CD4-positive, alpha-beta T cell treated with Interleukin-21 for 1 hour (primary cell): ENCODE measurements at places on chromosomes 1 and 21.

- DNase-seq, result no peak
Observed at GRCh38 chr1:66778969-66779368, 22.1 kb downstream of the INSL5 start.

DNA sequence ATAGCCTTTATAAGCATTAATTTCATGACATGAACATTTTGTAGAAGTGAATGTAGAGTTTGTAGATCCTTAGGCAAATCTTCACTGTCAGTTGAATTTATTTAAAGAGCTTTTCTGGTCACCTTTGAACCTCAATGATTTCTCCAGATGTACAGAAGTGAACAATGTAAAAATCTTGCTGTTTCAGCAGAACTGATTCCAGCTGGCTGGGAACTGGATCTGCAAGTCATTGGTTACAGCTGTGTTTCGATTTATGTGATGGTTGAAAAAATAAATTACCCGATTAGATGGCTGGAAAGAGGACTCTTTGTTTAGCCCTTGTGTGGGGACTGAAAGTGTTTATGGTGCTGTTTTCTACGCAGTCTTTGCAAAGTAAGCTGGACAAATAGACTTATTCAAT is 849.8 kb downstream of the USP25 start:
- no peak for DNase-seq

DNA sequence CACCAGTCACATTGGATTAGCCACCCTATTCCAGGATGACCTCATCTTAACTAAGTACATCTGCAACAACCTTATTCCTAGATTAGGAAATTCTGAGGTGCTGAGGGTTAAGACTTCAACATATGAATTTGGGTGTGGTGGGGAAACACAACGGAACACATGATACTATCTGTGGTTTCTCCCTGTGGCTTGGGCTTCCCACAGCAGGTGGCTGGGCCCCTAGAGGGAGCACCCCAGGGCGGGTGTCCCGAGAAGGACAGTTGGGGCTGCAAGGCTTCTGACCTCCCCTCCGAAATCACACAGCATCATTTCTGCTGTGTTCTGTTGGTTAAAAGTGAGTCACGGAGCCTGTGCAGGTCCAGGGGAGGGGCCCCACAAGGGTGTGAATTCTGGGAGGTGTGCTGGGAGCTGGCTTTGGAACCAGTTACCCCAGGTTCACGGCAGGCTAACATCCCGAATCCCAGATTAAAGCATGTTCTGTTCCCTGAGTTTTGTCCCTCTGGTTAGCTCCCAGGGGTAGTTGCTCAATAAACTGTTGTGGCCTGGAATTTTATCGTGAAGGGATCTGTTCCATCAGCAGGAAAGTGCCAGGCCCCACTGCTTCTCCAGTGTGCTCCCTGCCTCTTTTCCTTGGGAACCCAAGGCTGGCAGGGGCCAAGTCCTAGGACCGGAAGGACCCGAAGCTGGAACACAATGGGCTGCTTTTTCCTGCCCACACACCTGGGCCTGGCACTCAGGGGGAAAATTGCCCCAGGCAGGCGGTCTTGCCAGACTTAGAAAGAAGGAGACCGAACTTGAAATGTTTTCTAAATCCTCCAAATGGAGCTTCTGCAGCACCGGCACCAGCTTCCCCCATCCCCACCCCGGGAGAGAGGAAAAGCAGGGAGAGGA is 154.0 kb upstream of the WNT4 start:
- DNase-seq, result no peak

- DNase-seq, result no peak
Observed at GRCh38 chr1:159005161-159005560, 4.5 kb upstream of the IFI16 start.

- no peak for DNase-seq
Observed at GRCh38 chr1:14094611-14095400, 394.8 kb downstream of the PRDM2 start.

GRCh38 chr1:53584777-53585107 is 125.5 kb downstream of the DMRTB1 start:
- no peak for DNase-seq

DNA sequence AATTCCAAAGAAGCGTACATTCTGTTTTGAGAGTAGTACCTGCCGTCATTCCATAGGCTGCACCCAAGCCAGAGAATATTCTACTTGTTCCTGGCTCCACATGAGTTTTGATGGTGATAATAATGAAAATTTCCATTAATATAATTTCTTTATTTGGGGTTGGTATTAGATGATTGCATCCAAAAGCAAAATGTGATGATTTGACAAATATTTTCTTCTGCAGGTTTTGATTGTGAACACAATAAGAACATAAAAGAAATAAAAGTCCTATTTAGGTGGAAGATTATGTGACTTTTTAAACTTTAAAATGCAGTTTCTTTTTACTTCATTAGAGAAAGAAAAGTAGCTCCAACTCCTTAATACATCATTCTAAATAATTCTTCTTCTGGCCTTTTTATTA is 284.8 kb upstream of the FMN2 start:
- DNase-seq, result no peak

DNA sequence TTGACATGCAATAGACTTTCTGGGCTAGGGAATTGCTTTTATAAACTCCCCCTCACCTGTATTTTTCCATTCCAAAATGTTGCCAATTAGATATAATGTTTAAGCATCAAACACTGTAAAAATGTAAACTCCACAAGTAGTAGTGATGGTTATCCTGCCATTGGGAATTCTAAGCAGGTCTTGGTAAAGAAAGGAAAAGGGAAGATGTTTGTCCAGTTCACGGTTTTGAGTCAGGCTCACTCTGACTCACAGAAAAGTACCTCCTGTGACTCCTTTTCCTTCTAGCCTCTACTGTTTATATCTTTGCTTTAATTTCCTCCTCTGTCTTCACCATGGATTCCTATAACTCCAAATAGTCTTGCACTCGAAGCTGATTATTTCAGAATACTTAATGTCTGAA is 19.0 kb upstream of the PTPN14 start:
- DNase-seq, result no peak

DNA sequence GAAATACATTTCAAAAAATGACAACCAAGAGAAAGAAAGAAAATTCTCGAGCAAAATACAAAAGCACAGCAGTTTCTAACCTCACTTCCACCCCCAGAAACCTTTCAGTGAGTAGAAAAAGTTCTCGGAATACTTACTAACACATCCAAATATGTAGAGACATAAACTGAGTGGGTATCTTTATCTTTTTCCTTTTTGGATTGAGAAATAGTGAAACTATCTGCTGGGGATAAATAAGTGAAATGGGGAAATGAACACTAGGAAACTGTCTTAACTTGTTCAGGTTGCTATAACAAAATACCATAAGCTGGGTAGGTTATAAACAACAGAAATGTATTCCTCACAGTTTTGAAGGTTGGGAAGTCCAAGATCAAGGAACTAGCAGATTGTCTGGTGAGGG is 72.0 kb downstream of the VCAM1 start:
- DNase-seq, result no peak

GRCh38 chr1:159752135-159752580 is 28.6 kb upstream of the DUSP23 start:
- DNase-seq, result no peak

DNA sequence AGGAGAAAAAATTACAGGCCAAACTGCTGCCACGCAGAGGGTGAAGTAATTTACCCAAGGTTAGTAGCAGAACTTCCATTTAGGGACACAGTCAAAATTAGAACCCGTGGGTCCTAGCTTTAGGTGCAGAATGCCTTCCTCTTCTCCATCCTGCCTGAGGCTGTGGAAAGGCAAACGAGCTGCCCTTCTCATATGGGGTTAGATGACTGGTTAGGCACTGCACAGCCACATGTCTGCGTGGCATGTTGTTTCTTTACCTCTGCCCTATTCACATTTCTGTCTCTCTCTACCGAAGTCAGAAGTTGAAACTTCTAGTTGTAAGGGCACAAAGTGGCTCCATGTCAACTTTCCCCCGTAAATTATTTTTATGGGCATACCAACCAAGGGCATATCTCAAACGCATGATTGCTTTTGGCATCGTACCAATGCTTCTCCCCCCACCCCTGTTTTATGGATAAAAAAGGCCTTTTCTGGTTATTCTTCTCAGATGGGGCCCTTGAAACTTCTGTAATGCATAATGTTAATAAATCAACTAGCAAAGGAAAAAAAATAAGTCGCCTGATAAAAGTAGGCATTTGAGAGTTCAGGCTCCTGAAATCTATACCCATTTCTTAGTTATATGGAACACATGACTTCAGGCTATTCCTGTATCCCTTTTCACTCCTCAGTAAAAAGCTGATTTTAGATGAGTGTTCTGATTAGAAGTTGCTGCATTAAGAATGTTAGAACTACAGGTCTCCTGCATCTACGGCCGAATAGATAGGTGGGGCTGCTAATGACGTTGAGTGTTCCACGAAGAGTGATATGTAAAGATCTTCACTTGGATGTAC is 139.6 kb upstream of the NRIP1 start:
- no peak for DNase-seq

DNA sequence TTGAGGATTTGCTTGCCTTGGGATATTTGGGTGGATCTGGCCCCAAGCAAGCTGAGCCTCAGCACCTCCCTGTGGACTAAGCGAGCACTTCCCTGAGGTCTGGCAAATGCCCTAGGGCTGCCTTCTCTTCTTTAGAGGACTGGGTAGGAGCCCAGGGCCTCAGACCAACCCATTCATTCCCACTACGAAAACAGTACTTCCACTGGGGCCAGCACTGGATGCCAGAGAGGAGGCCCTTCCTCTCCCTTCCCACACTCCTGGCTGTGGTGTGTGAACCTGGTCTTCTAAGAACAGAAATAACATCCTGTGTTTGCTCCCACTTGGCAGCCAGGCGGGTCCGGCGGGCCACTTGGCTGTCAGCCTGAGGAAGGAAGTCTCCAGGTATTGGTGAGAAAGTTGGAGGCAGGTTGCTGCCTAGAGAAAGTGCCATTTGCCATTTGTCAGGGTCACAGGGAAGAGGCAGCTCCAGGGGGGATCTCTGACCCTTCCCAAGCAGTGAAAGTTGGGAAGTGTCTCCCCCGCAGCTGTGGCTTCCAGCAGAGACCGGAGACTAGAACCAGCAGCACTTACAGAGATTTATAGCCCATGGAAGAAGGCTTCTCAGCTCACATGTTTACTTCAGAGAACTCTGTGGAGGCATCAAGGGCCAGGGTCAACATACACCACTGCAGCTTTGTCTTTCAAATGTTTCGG is 323.5 kb downstream of the SIPA1L2 start:
- DNase-seq, result no peak

DNA sequence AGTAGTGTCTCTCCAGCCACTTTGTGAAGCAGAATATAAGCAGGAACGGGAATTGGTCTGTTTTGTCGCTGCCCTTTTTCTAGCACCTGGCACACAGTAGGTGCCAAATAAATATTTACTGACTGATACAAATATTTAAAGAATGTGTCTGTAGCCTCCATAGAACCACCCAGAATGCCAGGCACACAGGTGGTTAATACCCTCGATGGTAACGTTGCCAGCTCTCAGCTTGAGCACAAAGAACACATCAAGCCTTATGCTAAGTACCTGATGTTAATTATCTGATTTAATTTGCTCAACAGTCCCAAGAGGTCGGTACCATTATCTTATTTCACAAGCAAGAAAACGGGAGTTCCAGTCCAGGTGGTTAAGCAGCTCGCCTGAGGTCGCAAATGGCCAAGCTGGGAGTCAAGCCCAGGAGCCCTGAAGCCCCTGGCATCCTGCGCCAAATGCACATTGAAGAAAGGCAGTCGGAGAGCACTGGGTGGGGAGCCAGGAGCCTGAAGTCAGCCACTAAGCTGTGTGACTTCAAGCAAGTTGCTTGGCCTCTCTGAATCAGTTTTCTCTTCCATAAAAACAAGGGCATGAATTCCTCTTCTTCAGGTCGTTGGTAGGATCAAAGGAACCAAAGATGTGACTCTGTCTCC is 26.4 kb downstream of the HSPG2 start:
- DNase-seq, result no peak

DNA sequence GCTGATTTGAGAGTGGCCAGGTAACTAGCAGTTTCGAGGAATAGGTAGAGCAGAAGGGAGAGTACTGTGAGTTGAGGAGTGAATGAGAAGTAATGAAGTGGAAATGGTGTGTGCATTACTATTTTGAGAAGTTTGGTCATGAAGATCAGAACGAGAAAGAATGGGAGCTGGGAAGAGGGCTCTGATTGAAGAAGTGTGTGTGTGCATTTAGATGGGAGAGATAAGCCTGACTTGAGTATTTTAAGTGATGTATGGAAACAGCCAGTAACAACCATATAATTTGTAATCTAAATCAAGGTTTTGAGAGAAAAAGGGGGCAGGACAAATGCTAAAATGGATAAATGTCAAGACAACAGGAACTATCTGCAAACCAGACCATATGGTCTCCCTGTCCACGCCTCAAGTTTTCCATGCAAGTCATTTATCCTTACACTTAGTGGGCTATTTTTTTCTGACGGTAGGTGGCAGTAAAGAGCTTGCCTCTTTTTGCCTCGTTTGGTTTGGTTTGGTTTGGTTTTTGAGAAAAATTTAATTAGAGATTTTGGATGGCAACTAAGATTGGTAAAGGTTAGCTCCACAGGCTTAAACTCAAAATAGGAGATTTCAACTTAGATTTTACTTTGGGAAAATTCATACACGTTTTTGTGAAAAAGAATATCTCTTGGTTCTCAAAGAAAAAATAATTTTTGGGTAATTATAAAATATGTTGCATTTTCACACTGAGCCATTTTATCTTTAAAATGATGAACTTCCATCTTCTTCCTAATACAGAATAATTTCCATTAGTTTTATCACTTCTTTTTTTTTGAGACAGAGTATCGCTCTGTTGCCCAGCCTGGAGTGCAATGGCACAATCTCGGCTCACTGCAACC is 9.5 kb upstream of the B3GALNT2 start:
- peak; percentile 73 for DNase-seq

DNA sequence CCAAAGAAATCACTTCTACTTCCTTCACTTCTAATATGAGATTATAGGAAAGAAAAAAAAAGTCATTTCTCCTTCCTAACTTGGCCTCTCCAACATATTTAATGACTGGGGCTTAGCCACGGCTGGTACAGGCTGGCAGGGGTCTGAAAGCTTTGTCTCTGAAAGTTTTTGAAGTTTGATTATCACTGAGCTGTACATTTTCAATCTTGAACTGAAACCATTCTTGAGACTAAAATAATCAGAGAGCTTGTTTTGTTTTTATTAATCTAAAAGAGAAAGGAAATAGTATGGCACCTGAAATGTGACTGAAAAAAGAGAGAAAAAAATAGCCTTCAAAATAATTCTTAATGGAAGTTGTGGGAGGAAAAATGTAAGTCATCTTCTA is 3.8 kb upstream of the KRTAP19-8 start:
- no peak for DNase-seq

DNA sequence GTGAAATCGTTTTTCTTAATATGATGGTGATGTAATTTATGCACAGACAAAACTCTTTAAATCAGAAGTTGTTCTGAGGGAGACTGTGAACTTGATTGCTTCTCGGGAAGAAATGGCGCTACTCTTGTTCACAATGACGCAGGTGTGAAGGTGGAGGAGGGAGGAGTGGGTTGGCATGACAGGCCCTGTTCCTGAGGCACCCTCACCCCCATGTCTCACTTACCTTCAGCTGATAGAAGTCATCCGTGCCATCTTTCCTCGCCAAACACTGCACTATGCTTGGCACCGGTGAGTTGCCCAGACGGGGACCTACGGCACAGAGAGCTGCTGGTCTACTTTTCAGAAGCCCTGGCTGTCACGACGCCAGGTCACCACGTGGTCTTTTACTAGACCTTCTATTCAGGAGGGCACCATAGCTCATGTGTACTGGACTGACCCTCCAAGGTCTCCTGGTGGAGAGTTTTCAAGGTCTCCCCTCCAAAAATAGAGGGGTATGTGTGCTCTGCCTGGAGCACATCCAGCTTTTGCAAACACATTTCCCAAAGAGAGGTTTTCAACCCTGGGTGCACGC is 27.1 kb downstream of the STK40 start:
- no peak for DNase-seq

GRCh38 chr21:34046917-34047316 is 26.5 kb upstream of the MRPS6 start:
- peak; percentile 5 for DNase-seq

GRCh38 chr1:170267317-170267716 is 121.6 kb downstream of the NTMT2 start:
- DNase-seq, result no peak
